ENCODE measurements at places on chromosomes 13 and 19. TPM values are rescaled to one million over a fixed set of nuclear protein-coding genes. Genes with fewer than 3 reads are reported as not detected.

- no peaks in the 10 kb centered on the region for H3K4me1 ChIP-seq
- no peaks in the 10 kb centered on the region for H3K27me3 ChIP-seq
- no peak for DNase-seq
These were observed 19.4 kb downstream of the CYP4F22 start for GRCh38 chr19:15527705-15528104.

DNA sequence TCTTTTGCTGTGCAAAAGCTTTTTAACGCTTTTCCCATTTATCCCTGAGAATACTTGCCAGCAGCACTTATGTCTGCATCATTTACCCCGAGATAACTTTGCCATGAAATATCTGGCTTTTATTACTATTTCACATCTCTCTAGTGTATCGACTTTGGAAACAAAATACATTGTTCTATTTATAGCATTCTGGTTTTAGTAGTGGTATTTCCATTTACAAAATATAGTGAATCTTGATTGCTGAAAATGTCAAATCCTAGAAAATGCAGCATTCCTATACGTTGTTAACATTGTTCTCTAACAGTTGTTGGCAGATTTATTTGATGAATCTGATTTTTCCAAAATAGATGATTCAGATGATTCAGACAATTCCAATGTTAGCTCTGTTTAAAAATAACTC lies 189.3 kb upstream of the SPRY2 start:
- no peak for DNase-seq
- H3K4me1 ChIP-seq = no peaks in the 10 kb centered on the region
- no peaks in the 10 kb centered on the region for H3K36me3 ChIP-seq

DNA sequence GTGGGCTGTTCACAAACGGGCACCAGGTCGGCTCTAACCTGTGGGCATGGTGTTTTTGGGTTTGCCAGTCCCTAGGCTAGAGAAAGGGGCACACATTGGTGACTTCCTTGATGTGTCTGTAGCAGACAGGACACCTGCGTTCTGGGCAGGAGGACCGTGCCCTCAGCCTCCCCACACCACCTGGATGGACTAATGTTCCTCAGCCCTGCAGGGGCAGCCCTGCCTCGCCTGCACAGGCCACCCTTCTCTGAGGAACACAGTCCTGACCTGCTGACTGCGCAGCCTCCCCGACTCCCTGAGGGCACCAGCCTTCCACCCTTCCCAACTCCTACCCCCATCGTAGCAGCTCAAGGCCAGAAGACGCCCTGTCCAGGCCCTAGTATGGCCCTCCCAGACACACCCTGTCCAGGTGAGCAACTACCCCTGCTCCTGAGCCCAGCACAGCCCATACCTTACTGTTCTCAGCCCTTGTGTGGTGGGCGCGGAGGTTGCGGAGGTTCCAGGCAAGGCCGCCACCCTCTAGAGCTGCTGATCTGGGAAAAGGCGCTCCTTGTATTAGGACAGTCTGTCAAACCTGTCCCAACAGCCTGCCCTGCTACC lies 55.7 kb downstream of the GGACT start:
- no peak overlapping the region for H3K27ac ChIP-seq
- H3K4me1 ChIP-seq = peaks cover under 1% of the 10 kb centered on the region

The FSD1 gene
- 5.1 TPM for polyA plus RNA-seq

DNA sequence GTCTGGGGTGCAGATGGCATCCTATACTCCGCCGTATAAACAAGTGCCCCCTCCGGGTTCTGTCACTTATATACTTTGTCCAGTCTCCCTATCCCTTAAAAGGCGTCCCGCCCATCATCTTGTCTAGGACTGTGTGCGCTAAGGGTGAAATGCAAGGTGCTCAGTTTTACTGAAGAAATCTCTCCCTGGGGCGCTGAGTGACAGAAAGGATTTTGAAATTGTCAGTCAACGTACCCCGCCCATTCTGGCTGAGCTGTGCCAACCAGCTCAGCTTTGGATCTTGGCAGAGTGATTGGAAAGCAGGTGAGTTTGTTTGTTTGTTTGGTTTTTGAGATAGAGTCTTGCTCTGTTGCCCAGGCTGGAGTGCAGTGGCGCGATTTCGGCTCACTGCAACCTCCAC lies 4.1 kb upstream of the TMEM161A start:
- H3K27me3 ChIP-seq = no peaks in the 10 kb centered on the region
- H3K36me3 ChIP-seq = peaks cover 11% of the 10 kb centered on the region
- peaks cover 9% of the 10 kb centered on the region for H3K4me1 ChIP-seq
- H3K27ac ChIP-seq = no peak overlapping the region
- DNase-seq = no peak
- H3K4me3 ChIP-seq = no peak overlapping the region

All from large intestine (tissue), 12 donors.